ENCODE measurements at places on chromosomes 12 and 14.

DNA sequence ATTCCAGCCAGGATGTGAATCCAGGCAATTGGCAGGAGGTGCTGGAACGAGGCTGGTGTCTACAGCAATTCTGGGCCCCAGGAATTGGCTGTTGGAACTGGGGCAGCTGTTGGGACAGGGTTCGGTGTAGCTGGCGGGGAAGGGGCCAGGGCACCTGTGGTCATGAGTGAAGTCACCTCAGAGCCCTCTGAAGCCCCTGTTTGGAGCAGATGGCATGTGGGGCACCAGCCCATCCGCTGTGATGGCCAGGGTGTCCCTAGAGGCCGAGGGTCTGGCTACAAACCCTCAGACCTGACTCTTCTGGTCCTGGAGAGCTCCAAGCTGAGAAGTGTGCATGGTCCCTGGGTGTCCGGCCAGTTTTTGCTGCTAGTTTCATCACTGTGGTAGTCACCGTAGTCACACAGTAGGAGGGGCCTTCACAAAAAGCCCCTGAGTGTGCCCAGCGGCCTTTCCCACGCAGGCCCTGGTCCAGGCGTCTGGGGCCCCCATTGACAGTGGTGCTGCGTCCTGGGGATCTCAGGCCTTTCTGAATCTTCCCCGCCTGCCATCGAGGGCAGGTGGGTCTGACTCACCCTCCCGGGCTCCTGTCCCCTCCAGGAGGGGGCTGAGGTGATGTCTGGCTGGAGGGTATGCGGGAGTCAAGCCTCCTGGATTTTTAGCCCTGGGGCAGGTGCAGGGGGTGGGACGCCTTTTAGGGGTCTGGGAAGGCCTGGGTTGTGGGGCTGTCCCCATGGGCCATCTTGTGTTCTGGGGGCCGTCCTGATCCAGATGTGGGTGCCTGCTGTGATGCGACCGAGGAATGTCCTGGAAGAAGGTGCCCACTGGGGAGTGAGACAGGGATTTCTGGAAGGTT lies 368.0 kb downstream of the TMEM121 start:
- DNase-seq = no peak

DNA sequence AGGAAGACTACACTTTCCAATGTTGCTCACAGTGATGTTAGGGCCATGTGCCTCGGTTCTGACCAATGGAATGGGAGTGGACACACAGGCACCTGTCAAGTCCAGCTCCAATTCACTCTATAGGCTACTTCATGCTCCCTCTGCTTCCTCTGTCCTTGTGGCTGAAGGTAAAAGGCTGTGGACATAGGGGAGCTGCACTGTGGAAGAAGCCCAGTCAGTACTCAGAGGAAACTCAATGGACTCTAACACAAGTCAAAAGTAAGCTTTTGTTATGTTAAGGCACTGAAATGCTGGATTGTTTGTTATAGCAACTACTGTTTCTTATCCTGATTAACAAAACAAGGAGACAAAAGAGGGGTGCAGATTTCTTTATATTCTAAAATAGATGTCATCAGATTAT lies 278.2 kb downstream of the BCL11B start:
- DNase-seq = no peak

GRCh38 chr12:111192647-111193046 lies 176.2 kb downstream of the PHETA1 start:
- DNase-seq = no peak

DNA sequence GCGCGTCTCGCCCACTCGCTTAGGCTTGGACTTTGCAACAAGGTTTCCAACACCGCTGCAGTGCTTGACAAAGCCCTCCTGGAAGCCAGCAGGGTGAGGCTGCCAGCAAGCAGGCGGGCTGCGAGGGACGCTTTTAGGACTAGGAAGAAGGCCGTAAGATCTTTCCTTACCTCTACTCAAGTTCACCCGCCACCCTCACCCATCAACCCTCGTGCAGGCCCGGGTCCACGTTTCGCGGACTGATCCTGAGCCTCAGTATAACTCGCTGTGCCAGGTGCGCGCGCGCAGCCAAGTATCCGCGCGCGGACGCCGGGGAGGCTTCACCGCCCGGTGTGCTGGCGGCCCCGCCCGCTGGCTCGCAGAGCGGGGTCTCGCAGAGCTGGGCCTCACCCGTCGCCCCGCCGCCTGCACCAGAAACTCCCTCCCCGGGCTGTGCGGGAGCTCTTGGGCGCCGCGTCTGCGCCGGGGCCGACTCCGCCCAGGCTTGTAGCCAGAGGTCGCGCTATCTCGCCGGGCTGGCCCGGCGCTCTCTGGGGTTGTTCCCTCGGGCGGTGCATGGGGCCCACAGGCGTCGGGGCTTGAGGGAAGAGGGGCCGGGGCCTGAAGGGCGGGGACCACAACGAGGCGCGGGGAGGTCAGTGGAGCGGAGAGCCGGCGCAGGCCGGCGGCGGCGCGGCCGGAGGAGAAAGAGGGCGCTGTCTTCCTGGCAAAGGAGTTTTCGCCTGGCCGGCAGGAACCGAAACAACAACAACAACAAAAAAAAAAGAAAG lies 7.6 kb upstream of the SIX1 start:
- no peak for DNase-seq

DNA sequence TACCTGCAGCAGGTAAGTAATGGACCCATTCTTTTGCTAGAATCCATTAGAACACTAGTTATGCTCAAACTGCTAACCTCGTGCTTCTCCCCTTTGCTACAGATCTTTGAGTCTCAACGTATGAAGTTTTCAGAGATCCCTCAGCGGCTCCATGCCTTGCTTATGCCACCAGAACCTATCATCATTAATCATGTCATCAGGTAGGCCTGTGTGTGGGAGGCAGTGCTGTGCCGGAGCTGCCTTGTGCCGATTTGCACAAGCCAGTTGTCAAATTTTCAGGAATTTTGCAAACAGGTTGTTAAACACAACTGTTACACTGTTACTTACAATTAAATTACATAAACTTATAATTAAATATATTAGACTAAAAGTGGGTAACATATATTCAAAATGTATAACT lies 5.2 kb downstream of the SMARCD1 start:
- no peak for DNase-seq

GRCh38 chr12:108875682-108876361 lies 4.1 kb upstream of the DAO start:
- DNase-seq = no peak
